ENCODE measurements at places on chromosomes 4 and X. TPM values are rescaled to one million over a fixed set of nuclear protein-coding genes. Genes with fewer than 3 reads are reported as not detected.
A peak's percentile ranks its signal among the peaks of the same experiment; 100 is the strongest.

Gene NALF2
- 0.12 TPM for polyA plus RNA-seq

DNA sequence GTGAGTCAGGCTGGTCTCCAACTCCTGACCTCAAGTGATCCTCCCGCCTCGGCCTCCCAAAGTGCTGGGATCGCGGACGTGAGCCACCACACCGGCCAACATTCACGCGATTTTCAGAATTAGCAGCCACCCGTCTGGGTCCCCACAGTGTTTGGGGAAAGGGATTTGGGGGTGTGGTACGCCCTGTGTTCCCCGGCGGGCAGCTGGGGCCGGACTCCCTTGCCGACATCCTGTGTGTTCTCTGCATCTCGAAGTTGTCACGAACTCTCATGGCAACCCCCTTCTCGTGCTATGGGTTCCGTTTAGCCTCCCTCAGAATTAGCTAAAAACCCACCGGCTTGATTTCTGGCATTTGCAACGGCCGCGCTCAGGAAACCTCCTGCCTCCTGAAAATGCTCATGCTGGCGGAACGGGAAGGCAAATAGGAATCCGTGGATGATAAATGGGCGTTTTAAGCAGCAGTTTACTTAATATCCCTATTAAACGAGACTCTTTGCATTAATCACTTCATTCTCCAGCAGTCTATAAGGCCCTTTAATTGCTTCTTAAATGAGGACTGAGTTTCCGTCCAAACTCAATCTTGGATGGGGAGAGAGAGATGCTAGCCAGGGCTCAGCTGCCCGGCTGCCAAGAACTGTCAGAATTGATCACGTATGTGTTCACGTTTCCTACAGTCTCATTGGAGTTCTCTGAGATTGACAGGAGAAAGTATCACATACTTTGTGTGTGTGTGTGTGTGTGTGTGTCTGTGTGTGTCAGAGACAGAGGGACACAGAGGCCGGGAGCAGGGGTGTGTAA lies 78.9 kb upstream of the PPP2R3B start:
- no peak for DNase-seq

GRCh38 chrX:144627947-144628346 lies 619.4 kb upstream of the SPANXN1 start:
- DNase-seq, result no peak

Gene SYTL4
- polyA plus RNA-seq, result 3.4 TPM

Gene ADH4
- polyA plus RNA-seq, result 0.12 TPM

Gene MAGEE2
- 0.03 TPM for polyA plus RNA-seq

- peak; percentile 95 for DNase-seq
Observed at GRCh38 chr4:151173871-151174270, 74.4 kb downstream of the RPS3A start.

Data from lung (tissue), 17 donors.